ENCODE measurements at places on chromosomes 1 and 21.
A peak's percentile ranks its signal among the peaks of the same experiment; 100 is the strongest.

GRCh38 chr21:38780879-38781278 lies 24.9 kb upstream of the ETS2 start:
- DNase-seq = no peak

DNA sequence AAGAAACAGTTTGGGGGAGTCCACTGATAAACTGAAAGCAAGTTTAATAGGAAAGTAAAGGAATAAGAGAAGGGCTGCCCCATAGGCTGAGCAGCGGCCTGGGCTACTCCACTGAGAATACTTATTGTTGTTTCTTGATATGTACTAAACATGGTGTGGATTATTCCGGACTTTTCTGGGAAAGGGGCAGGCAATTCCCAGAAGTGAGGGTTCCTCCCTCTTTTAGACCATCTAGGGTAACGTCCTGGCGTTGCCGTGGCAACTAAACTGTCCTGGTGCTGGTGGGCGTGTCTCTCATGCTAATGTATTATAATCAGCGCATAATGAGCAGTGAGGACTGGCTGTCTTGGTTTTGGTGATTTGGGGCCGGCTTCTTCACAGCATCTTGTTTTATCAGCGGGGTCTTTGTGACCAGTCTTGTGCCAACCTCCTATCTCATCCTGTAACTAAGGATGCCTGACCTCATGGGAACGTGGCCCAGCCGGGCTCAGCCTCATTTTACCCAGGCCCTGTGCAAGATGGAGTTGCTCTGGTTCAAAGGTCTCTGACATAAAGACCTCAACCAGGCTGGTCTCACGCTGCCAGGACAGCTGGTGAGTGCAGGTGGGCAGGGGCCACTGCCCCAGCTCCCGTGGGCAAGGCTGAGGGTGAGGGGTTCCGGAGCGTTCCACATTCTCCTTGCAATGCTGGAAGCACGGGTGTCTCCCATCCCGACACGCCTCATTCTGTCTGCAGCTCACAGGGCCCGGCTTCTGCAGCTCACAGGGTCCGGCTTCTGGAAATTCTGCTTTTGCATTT lies 19.6 kb upstream of the C1orf159 start:
- DNase-seq = no peak

GRCh38 chr1:16958475-16958874 lies 21.9 kb downstream of the MFAP2 start:
- no peak for DNase-seq

- no peak for DNase-seq
These were observed 7.9 kb downstream of the MIB2 start for GRCh38 chr1:1623181-1623630.

DNA sequence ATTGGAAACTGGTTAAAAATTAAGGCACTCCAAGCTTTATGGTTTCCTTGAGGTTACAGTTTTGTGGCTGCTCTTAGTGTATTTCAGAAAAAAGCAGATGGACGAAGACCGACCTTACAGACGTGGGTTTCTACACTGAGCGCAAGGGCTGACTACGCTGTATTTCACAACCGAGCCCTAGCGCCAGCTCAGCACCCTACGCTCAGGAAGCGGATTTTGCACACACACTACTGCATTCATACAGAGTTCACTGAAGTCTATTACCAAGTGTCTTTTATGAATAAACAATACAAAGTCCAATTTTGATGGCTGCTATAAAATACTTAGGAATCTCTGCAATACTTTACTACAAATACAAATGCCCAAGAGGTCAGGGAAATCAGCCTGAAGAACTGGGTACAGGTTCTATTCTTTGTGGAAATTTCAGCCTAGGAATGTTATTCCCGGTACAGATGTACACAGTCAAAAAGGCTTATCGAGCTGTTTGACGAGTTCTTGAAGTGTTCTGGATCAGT lies 23.8 kb downstream of the PTTG1IP start:
- DNase-seq = no peak

DNA sequence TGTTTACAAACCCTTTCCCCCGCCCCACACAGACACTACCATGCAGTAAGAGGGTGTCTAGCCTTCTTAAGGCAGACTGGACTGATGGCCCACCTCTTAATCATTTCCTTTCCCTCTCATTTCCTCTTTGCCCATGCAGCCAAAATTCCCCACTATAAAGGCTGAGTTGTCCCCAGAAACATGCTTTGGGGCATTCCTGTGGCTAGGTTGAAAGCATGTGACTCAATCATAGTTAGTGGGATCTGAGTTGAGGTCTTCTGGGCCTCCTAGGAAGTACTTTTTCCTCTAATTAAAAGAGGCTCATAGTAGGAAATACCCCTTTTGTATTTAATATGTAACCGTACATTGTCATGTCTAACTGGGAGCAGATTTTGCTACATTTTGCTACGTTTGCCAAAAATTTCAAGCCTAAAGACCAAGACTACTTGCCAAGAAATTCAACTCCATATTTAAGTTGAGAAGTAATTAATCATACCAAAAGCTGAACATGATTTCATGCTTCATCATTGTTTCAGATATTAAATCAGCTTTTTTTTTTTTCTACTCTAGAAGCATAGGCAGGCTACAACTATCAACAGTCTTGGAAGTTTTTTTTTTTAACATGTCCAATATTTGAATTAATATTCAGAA lies 174.7 kb downstream of the ADGRL4 start:
- peak; percentile 59 for DNase-seq

GRCh38 chr1:14141656-14142055 lies 441.7 kb downstream of the PRDM2 start:
- DNase-seq = no peak

GRCh38 chr1:213737398-213738035 lies 250.3 kb upstream of the PROX1 start:
- DNase-seq = no peak

- no peak for DNase-seq
These were observed 151.3 kb downstream of the APP start for GRCh38 chr21:26019236-26019635.

DNA sequence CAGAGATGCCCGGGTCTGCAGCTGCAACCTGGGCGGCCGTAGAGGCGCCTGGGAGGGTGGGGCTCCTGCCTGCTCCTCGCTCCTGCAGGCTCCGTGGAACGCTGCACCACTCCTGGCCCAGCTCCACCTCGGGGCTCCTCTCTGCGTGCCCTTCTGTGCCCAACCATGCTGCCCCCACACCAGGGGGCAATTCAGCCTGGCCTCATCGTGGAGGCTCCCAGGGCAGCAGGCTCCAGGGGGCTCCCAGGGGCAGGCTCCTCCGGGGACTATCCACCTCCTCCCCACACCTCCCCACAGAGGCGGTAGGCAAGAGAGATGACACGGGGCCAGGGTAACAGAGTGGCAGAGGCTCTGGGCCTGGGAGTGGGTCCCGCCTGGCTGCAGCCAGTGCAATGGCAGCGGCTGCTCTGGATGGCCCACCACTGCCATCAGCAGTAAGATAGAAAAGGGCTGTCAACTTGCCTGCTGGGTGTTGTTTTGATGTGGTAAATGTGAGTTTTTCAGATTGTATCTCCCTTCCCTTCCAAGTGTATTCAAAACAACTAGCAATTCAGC lies 22.4 kb upstream of the LRRC8C start:
- no peak for DNase-seq

DNA sequence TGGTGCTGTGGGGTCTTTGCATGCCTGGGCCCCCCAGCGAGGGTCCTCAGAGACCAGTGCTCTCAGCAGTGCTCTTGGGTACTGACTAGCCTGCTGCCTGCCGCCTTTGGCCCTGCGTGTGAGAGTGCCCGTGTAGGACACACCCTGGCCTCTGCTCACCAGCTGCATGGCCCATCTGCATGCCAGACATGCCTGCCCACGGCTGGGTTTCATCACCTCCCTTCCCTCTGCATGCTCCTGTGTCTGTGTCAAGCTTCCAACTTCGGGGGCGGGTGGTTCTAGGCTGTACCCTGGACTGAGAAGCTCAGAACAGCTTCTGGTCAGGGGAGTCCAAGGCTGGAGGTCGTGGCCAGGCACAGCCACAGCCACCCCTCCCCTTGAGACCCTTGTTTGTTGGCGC lies 56.9 kb downstream of the PTPRF start:
- DNase-seq = peak; percentile 18

DNA sequence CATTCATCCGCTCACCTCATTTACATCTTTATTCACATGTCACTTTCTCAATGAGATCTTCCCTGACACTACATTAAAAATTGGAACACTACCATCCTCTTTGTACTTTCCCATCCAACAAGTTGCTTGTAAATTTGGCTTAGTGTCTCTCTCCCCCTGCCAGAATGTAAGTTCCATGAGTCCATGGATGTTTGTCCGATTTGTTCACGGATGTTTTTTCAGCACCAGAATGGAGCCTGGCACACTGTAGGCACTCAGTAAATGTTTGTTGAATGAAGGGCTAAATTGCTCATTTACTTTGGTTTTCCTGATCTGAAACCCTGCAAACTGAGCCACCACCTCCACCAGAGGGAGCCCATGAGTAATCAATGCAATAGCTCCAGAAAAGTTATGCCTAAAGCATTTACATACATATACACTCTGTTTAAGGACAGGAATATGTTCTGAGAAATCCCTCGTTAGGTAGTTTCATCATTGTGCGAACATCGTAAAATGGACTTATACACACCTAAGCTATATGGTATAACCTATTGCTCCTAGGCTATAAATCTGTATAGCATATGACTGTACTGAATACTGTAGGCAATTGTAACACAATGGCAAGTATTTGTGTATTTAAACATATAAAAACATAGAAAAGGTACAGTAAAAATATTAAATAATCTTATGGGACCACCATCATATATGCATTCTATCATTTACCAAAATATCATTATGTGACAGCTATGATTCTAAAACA lies 2.8 kb upstream of the EYA3 start:
- DNase-seq = peak; percentile 45

DNA sequence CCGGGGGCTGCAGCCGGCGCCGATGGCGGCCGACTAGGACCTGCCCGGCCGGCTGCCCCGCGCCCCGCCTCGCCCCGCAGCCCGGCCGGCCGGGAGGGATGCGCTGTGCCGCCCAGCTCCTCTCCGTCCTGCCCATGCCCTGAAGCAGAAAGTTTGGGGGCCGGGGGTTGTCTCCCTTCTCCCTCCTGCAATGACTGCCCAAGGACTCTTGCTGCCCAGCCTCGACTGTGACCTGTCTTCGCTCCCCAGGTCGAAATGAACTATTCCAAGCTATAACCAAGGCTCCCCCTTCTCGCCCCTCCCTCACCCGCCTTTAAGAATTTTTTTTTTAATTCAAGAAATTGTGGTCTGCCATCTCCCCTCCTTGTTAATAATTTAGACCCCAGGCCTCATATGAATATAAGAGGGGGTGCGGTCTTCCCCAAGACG lies 361 bp downstream of the TMCC2 start:
- no peak for DNase-seq

DNA sequence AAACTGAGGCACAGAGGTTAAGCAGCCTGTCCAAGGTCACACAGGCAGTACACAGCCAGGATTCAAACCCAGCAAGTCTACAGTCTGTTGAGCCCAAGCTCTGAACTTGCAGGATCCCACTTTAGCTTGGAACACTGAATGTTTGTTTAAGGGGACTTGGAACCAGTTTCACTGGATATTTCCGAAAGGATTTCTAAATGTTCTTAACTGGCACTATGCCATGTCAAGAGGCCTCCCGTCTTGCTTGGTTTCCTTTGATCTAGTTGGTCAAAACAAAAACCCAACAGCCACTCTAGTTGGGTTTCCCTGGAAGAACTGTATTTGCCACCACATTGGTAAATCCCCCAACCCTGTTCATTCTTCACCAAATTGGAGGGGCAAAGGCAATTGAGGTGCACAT lies 317.6 kb upstream of the KAZN start:
- no peak for DNase-seq

- DNase-seq = no peak
These were observed 25.7 kb downstream of the LY9 start for GRCh38 chr1:160821627-160822026.

Data from AG04450 (cell line).